Neural progenitor cell (in vitro differentiated cells): ENCODE measurements at places on chromosomes 2 and 18.

GRCh38 chr2:903223-903900, 47.3 kb upstream of the SNTG2 start:
- no peak for DNase-seq

- no peak for DNase-seq
Observed at GRCh38 chr2:191907545-191907944, 60.7 kb upstream of the CAVIN2 start.

DNA sequence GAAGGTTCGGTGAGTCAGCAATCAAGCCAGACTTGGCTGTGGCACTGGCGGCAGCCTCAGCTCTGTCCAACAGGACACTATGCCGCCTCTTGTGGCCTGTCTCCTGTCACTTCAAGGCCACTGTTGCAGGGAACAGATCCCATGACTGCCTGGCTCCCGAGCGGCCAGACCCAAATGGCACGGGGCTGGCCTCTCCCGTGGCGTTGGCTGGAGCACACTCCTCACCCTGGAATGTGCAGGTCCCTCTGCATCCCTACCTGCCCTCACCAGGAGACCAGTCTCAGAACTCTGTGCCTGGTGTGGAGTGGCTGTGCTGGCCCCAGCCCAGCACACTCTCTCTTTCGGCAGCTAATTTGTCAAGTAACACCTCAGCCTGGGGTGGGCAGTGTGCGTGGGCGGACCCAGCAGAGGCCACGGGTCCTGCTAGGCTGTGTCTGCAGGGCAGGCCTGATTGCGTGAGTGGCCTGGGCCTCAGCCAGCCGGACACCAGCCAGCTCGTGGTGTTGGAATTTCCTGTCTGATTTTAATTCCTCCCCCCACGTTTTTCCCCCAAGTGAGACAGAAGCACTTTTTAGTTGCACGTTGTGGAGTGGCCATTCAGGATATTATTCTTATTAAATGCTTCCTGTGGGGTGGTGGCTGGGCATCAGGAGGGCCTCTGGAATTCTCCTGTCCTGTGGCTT, 179.3 kb downstream of the GLI2 start:
- DNase-seq, result no peak

- no peak for DNase-seq
Observed at GRCh38 chr2:134218930-134219658, 34.8 kb upstream of the MGAT5 start.

DNA sequence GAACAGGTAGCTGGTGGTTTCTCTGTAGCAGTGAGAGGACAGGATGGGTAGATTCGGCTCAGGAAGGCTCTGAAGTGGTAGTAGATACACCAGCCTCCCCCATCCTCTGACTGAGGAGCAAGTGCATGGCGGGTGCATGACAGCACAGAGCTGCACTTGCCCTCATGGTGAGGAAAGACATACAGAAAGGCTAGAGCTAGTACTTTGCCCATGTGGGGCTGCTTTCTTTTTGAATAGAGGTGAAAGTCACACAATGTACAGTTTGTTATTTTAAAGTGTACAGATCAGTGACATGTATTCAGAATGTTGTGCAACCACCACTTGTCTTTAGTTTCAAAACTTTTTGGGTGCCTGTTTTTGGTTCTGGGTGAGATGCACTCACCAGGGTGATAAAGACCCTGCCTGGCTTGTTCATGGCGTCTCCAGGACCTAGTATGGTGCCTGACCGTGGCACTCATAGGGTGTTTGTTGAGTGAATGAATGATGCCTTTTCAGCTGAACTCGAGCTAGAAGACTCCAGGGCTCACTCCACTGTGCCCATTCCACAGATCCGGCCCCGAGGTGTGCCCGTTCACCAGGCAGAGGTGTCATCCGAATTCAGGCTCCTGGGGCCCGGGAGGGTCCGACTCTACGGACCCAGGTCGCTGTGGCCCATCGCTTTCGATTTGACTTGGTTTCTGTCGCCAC, 421 bp upstream of the VAMP5 start:
- no peak for DNase-seq

DNA sequence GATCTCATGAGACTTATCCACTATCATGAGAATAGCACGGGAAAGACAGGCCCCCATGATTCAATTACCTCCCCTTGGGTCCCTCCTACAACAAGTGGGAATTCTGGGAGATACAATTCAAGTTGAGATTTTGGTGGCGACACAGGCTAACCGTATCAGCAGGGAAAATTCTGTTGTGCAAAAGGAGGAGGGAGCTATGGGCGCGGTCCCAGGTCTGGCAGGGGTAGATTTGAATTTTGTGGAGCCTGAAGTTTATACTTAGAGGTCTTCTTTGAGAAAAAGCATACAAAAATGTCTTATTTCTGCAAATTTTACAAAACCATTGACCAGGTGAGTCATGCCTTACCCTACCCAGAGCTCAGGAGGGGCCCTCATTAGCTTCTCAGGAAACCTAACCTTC, 36.6 kb downstream of the SLC4A3 start:
- no peak for DNase-seq

DNA sequence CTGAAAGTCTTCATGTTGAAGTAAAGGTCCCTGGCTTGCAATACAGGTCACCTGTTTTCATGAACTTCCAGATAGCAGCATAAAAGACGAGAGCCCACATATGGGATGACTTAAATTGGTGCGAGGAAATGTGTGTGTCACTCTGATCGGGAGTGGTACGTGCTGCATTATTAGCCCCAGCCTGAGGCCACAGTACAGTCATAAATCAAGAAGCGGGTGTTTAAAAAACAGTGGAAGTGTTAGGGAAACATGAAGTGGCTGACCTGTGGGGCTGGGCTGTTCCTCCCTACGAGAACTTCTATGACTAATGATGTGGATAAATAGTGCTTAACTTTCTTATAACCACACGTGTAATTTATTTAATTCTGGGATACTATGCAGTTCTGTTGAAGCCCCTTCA, 24.4 kb downstream of the RDH14 start:
- DNase-seq, result no peak
